ENCODE measurements at places on chromosomes 6 and 20.

DNA sequence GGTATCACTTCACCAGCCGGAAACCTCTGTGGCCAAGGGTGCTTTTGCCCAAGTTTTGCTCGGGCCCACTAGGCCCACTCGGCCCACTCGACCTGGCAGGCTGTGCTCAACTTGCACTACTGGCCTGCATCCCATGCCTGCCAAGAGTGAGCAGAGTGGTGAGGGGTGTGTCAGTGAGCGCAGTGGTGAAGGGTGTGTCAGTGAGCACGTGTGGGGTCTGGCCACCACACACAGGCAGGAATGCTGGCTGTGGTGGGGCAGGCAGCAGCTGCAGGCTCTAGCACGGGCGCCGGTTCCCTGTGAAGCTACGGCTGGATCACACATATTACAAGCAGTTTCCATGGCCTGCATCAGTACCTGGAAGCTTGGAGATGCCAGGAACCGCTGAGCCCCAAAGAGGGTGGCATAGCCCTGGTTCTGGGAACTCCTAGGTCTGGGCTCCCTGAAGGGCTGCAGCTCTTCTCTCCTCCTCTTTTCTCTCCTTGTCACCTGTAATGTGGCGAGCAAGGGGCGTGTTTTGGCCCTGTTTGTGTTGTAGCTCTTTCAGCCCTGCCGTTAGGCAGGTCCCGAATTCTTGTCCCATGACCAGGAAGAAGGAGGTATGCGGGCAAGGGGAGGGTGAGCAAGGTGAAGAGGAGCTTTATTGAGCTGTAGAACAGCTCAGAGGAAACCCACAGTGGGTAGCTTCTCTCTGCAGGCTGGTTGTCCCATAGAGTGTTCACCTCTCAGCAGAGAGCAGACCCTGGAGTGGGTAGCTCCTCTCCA is 51.0 kb upstream of the CLDN20 start:
- DNase-seq, result no peak

DNA sequence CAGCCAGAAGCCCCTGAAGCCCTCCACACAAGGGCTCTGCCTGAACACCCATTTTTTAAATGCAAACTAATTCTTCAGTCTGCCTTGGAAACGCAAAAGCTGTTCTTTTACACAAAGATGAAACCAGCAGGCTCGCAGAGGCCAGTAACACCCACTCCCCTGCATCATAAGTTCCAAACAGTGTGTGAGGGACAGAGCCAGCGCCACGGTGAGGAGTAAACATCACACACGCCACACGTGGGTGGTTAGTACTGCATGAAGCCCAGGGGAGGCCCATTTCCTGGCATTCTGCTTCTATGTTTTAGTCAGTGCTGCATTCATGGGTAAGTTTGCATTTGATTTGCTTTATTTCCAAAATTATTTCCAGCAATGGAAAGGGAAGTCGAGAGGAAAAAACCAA is 217.7 kb upstream of the RIN2 start:
- DNase-seq, result no peak

GRCh38 chr6:33958526-33959328 is 154.9 kb upstream of the MLN start:
- peak; percentile 41 for DNase-seq

GRCh38 chr6:110990840-110991576 is 9.2 kb downstream of the RPF2 start:
- no peak for DNase-seq

GRCh38 chr20:34512266-34512954 is 3.8 kb upstream of the DYNLRB1 start:
- DNase-seq, result no peak

GRCh38 chr6:5173810-5174209 is 86.9 kb downstream of the LYRM4 start:
- DNase-seq, result no peak

DNA sequence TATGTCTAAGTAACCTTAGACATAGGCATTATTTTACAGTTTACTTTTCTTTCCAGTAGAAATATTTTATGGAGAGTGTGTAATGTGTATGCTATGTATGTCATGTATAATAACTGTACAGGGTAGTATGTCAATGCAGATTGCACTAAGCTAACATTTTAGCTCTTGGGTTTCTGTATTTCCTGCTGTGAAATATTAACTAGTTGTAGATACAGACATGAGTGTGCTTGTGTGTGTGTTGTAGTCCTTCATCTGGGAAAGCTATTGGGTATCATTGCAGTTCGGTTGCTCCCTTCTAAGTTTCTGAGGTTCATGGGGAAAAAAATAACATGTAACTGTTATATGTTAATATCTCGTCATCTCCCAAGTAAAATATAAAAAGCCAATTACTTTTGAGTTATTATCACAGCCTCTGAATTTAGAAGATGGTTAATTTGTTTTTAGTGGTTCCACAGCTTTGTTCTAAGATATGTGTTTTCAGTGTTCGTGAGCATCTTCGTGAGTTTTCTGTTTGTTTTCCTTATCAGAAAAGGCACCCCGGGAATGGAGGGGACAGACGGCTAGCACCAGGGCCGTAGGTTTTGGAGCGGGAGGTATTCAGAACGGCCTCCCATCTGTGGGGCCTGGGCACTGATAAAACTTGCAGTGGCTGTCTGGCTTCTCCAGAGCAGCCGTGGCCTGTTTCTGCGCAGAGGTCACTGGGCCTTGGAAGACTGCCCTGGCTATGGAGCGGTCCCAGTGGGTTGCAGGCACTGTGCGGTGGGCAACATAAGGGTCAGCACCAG is 215.0 kb downstream of the ARID1B start:
- DNase-seq, result peak; percentile 45

- DNase-seq, result peak; percentile 69
Measured at GRCh38 chr6:3752531-3753227, 1.2 kb upstream of the PXDC1 start.

DNA sequence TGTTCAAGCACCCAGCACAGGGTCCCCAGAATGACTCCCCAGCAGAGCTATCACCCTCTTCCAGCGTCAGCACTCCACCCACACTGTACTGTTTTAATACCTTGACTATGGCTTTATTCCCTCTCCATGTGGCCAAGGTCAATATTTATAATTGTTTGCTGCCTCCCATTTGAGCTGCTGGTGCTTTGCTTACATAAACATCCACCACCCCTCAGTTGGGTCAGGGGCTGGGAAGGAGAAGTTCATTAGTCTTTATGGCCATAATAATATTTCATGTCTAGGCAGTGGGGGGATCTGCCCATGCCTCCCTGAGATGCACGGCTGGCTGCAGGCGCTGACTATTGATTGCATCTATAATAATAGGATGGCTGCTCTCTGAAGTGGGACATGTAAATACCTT is 41.8 kb upstream of the SAYSD1 start:
- no peak for DNase-seq

DNA sequence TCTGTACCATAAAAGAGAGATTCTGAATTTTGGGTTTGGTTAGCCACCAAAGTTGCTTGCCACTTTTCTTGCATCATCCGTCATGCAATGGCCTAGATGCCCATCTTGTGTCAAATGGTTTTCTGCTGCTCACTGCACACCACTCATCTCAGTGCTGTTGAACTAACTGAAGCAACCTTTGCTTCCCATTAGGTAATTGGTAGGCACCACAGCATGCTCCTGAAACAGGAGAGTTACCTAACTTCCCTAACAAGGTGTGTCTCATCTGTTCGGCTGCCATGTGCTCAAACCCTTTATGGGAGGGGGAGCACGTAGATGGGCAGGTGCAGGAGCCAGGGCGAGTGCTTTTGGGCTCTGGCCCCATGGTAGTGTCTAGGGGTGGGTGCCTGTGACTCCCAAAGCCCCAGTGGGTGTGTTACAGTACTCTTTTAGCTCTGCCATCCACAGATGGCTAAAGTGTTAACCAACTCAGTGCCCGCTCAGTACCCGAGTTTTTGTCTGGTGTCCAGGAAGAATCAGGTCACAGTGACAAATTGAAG is 147.4 kb upstream of the SPACA1 start:
- no peak for DNase-seq

GRCh38 chr20:44113618-44114376 is 73.2 kb downstream of the JPH2 start:
- DNase-seq, result peak; percentile 67

DNA sequence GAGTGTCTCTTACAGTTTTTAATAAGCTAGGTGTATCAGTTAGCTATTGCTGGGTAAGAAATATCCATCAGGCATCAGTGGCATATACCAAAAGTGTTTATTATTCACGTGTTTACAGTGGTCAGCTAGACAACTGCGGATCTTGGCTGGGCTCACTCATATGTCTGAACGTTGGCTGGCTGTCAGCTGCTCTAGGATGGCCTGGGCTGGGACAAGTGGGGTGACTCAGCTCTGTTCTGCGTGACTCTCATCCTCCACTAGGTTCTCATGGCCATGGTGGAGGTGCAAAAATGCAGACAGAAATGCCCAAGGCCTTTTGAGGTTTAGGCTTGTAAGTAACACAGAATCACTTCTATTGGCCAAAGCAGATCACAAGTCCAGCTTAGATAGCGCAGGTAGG is 22.0 kb downstream of the ZNF341 start:
- no peak for DNase-seq

DNA sequence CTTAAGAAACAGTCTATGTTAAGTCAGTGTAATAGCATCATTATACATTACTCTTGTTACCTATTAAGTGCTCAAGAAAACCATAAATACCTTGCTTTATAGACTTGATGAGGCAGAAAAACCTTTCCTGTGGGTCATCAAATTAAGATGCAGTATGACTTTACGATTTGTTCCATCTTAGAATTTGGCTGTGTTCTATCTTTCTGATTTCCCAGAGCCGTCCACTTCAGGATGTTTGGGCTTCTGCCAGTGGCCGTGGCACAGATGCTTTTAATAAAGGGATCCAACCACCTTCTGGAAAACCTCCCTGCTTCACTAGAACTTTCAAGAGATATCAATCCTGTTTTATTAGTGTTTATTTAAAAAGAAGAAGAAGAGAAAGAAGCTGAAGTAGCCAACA is 71.2 kb downstream of the PDE7B start:
- no peak for DNase-seq

GRCh38 chr6:145809211-145809610 is 5.4 kb downstream of the FBXO30 start:
- no peak for DNase-seq

DNA sequence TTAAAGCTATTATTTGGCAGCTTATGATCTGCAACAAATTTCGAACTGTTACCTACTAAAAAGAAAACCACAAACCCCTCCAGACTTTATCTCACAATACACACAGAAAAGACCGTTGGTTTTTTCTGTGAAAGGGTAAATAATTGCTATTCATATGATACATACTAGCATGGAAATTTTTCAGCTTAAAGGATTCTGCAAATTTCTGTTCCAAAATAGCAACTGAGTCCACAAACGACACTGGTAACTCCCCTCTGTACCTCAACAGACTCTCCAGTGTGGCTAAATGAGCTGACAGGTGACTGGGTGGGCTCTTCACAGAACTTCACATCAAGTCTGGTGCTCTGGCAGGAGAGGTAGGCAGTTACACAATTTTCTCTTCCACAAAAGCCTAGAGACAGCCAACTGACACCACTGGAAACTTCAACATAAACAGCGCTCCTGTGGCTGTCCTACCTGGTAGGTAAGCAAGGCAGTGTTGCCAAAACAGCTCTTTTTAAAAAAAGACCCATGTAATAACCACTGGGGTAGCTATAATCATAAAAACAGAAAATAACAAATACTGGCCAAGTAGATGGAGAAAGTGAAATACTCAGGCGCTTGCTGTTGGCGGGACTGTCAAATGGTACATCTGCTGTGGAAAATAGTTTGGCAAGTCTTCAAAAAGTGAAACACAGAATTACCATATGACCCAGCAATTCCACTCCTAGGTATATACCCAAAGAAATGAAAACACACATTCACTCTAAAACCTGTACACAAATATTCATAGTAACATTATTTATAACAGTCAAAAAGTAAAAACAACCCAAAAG is 37.8 kb downstream of the ELOVL5 start:
- no peak for DNase-seq

- DNase-seq, result no peak
Measured at GRCh38 chr6:121335087-121336008, 1.1 kb upstream of the TBC1D32 start.

- peak; percentile 2 for DNase-seq
Measured at GRCh38 chr6:122953766-122954165, 42.3 kb upstream of the CLVS2 start.

DNA sequence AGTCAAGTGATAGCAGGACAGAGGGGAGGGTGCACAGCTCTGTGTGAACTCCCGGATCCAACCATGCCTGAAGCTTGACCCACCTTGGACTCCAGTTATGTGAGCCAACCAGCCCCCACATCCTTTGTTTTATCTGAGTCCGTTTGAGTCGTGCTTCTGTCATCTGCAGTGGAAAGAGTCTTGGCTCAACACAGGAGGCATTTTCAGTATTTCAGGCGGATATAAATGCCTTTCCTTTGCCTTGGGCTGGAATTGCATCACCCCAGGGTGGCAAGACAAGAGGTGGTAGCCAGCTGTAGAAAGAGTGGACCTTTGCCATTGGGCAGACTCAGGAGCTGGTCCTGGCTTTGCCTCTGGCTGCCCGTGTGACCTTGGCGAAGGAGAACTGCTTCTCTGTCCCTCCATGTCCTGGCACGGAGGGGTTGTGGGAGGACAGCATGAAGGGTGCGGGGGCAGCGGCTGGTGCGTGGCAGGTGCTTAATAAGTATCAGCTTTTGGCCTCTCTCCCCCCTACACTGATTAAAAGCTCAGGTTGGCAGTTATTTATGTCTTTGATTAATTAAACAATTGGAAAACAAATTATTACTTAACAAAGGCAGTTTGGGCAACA is 42.6 kb upstream of the APCDD1L start:
- DNase-seq, result no peak

DNA sequence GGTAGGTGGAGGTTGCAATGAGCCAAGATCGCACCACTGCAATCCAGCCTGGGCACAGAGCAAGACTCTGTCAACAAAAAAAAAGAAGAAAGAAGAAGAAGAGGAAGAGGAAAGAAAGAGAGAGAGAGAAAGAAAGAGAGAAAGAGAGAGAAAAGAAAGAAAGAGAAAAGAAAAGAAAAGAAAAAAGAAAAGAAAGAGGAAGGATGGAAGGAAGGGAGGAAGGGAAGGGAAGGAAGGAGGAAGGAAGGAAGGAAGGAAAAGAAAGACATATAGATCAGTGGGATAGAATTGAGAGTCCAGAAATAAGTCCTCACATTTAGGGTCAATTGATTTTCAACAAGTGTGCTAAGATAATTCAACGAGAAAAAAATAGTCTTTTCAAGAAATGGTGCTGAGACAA is 34.0 kb upstream of the SH3BGRL2 start:
- DNase-seq, result no peak

- no peak for DNase-seq
Measured at GRCh38 chr6:145453376-145453775, 281.9 kb downstream of the EPM2A start.

- peak; percentile 76 for DNase-seq
Measured at GRCh38 chr6:3157131-3157933, at the start of gene TUBB2A. Gene TUBB2A (minus strand): TSS chr6:3157544. CDS start chr6:3157463, 81 bp downstream.

GRCh38 chr6:88013554-88013953 is 34.1 kb upstream of the SPACA1 start:
- no peak for DNase-seq

- DNase-seq, result peak; percentile 15
Measured at GRCh38 chr6:108252055-108252454, 8.8 kb downstream of the SNX3 start.

Measured in ELF-1 (cell line).